Pancreas (tissue), 10 donors: ENCODE measurements at places on chromosomes 3 and 15. TPM values are rescaled to one million over a fixed set of nuclear protein-coding genes. Genes with fewer than 3 reads are reported as not detected.

The TMC3 gene
- not detected for polyA plus RNA-seq

The DNAH12 gene
- polyA plus RNA-seq = 1.7 TPM

The CNTN3 gene
- 2.6 TPM for polyA plus RNA-seq

The MGLL gene
- 5.2 TPM for polyA plus RNA-seq

The COL8A1 gene
- polyA plus RNA-seq = 0.35 TPM

The CCR9 gene
- not detected for polyA plus RNA-seq

The FAM3D gene
- polyA plus RNA-seq = 2.1 TPM

The MESP2 gene
- polyA plus RNA-seq = not detected

The TM4SF18 gene
- 6.4 TPM for polyA plus RNA-seq

The GOLGA8T gene
- 0.53 TPM for polyA plus RNA-seq

The GPR176 gene
- 1.0 TPM for polyA plus RNA-seq

The GASK1A gene
- 1.5 TPM for polyA plus RNA-seq

The VPS18 gene
- polyA plus RNA-seq = 6.8 TPM

The KLHL40 gene
- polyA plus RNA-seq = 0.12 TPM

The CYP8B1 gene
- not detected for polyA plus RNA-seq

The CMSS1 gene
- 19.7 TPM for polyA plus RNA-seq

The ALDH1L1 gene
- polyA plus RNA-seq = 38.8 TPM

The BDH1 gene
- 20.8 TPM for polyA plus RNA-seq

The MRPS22 gene
- 14.7 TPM for polyA plus RNA-seq

The PROK2 gene
- not detected for polyA plus RNA-seq

The OIP5 gene
- polyA plus RNA-seq = 0.56 TPM

The ARHGAP11A gene
- 0.80 TPM for polyA plus RNA-seq

The CCR3 gene
- polyA plus RNA-seq = not detected

The CHDH gene
- 9.3 TPM for polyA plus RNA-seq

The GPR149 gene
- not detected for polyA plus RNA-seq

The ALG3 gene
- polyA plus RNA-seq = 26.5 TPM

The LRRIQ4 gene
- polyA plus RNA-seq = not detected

The ERC2 gene
- 1.4 TPM for polyA plus RNA-seq

The SLC28A1 gene
- 0.11 TPM for polyA plus RNA-seq

The LPCAT4 gene
- 29.3 TPM for polyA plus RNA-seq

The SNTN gene
- polyA plus RNA-seq = not detected

The TIMMDC1 gene
- 28.9 TPM for polyA plus RNA-seq

The TYRO3 gene
- 8.1 TPM for polyA plus RNA-seq

The CD200 gene
- polyA plus RNA-seq = 3.4 TPM

The KBTBD8 gene
- polyA plus RNA-seq = 0.23 TPM

The GOLGA8G gene
- polyA plus RNA-seq = not detected

The MAP6D1 gene
- 2.7 TPM for polyA plus RNA-seq

The TLR9 gene
- 0.27 TPM for polyA plus RNA-seq

The GALNT15 gene
- 2.8 TPM for polyA plus RNA-seq

The DAZL gene
- polyA plus RNA-seq = not detected

The CKMT1B gene
- 8.5 TPM for polyA plus RNA-seq
